ENCODE measurements at places on chromosomes 7 and 10.

- no peak for DNase-seq
These were observed 623 bp upstream of the CEP41 start for GRCh38 chr7:130441408-130441869.

DNA sequence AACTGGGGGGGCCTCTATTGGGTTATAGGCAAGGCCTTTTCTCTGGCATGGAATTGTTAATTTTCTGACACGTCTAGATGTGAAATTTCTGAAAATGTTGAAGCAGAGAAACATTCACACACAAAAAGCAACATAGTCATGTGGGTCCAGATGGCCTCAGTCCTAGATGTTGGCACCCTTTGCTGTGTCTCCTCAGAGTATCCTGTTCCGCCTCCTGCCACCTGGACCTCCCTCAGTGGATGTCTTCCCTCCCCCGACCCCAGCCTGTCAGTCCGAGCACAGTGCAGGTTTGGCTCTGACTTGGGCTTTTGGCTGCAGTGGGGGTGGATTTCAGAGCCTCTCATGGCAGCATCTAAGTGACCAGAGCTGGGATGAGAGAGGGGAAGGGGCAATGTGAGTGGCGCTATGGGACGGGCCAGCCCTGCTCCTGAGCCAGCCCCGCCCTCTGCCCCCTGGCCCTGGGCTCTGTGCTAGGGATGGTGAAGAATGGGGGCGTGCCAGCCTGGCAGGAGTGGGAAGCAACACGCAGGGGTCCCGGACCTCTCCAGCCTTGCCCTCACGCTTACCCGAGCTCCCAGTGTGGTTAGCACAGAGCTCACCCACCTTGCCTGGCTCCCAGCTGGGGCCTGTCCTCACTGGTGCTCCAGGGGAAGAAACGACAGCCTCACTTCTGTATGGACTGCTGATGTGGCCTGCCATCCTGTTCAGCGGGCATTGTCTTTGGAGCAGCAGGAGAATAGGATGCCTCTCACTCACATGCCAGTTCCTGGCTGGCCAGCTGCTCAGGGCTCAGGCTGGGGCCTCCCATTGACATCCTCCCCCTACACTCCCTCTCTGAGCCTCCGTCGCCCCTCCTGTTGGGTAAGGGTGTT lies 6.2 kb downstream of the ATP6V0E2 start:
- no peak for DNase-seq

- DNase-seq: peak; percentile 73
These were observed 197.9 kb downstream of the IMMP2L start for GRCh38 chr7:111364413-111364812.

- DNase-seq: no peak
These were observed 27.7 kb upstream of the PRKCQ start for GRCh38 chr10:6607778-6608177.

GRCh38 chr7:48085433-48085791 lies 3.7 kb upstream of the UPP1 start:
- DNase-seq: no peak

GRCh38 chr10:122632031-122632430 lies 67.6 kb downstream of the C10orf120 start:
- DNase-seq: no peak

DNA sequence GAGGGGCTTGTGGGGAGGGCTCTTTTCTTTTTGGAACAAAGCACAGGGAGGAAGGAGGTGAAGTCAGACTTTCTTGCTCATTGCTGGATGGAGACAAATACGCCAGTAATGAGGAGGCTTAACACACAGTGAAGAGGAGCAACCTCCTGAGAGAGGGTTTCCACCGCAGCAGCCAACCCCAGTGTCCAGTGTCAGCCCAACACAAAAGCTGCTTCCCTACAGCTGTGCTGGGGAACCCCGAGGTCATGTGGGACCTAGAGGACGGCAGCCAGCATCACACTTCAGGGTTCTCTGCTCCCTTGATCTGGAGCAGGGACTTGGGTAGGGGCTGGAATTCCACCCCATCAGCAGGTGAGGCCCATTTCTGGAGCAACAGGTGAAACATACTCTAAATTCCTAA lies 7.7 kb downstream of the BLNK start:
- DNase-seq: no peak

DNA sequence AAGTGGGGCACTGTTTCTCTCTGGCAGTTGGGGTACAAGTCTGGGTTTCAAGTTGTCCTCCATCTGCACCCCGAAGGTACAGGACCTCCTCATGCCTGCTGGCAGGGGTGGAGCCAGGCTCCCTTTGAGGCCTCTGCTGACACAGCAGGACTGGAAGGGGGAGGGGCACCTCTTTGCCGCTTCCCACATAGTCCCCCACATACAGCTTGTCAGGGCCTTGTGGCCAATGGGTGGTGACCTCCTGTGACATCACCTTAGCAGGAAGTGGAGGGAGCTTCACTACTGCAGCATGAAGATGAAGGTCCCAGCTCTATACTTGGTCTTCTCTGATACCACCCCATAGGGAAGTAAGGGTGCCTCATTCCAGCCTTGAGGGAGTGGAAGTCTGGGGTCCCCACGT lies 167.8 kb downstream of the RAMP3 start:
- DNase-seq: no peak

GRCh38 chr10:110698340-110698739 lies 54.2 kb downstream of the RBM20 start:
- no peak for DNase-seq

GRCh38 chr10:112424651-112425050 lies 22.1 kb downstream of the ZDHHC6 start:
- no peak for DNase-seq

DNA sequence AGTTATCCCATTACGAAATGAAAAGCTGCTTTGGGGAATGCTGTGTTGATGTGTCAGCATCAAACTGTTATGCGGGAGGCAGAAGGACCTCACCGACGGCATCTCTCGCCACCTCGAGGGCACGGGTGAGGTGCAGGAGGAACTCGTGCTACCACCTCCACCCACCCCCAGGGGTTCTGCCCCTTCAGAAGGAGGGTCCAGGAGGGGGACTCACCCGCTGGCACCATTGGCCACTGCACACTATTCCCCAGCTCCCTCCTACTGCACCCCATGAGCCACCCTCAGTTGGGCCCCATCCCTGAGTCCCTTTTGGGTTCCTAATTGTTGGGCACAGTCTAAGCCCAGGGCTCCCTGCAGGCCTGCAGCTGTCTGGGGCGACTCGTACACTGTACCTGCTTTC lies 236.6 kb downstream of the PTPRN2 start:
- no peak for DNase-seq

- DNase-seq: no peak
These were observed 197.2 kb downstream of the HECW1 start for GRCh38 chr7:43309706-43310022.

GRCh38 chr10:58830697-58831096 lies 318.0 kb downstream of the BICC1 start:
- no peak for DNase-seq

GRCh38 chr10:123151737-123152135 lies 2.5 kb upstream of the BUB3 start:
- DNase-seq: no peak

DNA sequence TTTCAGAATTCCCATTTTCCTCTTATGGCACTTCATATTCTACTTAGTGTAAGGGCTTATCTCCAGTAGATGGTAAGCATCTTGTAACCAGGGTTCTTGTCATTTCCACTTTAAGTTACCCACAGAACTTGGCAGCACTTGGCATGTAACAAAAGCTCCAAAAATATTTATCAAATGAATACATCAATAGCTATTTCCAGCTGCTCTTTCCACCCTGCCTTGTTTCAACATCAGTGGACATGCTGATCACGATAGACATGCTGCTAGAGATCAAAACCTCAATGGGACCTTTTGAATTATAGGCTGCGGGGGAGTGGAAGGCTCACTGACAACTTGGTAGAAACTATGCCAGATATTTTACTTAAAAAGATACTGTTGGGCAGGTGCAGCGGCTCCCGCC lies 32.9 kb downstream of the HOXA1 start:
- no peak for DNase-seq

GRCh38 chr10:14014423-14014822 lies 316.3 kb downstream of the FRMD4A start:
- DNase-seq: no peak

DNA sequence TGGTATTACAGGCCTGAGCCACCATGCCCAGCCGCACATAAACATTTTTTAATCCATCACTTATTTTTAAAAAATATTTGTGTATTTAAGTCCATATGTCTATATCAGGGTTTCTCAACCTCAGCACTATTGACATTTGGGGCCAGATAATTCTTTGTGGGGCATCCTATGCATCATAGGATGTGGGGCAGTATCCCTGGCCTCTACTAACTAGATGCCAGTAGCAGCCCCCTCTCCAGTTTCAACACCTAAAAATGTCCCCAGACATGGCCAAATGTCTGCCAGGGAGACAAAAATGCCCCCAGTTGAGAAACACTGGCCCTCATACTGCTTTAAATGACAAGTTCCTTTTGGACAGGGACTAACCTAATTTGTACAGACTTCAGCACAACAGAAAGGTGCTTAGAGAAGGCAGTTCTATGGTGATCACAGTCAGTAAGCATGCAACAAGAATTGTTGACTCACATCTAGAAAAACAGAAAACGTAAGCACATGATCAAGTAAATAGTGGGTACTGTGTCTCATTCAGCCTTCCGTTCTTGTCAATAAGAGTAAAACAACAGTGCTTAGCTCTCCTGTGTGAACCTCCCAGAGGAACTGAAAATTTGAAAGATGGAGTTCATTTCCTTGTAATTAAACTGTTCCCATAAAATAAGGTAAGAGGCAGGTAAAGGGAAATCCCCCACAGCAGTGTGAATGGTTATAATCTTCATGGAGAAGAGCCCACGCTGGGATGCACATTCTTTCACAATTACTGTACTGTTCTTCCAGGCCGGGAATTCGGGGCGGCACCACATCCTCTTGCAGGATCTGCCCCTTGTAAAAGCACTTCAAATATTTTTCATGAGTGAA lies 17.3 kb upstream of the ADRB1 start:
- DNase-seq: peak; percentile 73

DNA sequence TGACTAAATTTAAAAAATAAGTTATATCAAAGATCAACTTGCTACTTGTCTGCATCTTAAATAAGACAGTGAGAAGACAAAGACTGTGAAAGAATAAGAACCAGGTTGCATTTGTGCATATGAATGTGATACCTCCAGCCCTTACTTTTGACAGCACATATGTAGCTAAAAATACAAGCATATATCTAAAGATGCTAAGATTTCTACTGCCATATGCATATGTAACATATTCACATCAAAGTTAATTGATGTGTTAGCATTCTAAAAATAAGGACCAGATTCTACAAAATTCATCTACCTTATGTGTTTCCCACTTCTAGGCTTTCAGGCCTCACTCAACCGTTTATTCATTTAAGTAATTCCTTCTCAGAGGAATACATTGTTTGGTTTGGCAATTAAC lies 1120.3 kb upstream of the LRRTM3 start:
- no peak for DNase-seq

GRCh38 chr10:79429751-79430150 lies 15.7 kb downstream of the ZCCHC24 start:
- DNase-seq: no peak

DNA sequence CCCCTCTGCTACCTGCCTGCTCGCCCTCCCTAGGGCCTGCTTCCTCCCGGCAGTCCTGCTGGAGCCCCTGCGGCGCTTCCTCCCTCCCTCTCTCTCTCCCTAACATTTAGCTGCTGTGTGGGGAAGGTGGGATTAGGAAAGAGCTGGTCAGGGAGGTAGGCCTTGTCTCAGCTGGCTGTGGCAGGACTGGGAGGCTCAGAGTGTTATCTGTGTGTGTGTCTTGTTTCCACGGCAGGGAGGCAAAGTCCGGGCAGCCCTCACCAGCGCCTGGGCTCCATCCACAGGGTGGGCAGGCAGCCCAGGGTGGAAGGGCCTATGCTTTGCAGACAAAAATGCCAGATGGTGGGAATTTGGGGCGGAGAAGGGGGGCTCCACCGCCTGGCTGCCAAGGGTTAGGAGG lies 105.7 kb downstream of the RPS24 start:
- no peak for DNase-seq

DNA sequence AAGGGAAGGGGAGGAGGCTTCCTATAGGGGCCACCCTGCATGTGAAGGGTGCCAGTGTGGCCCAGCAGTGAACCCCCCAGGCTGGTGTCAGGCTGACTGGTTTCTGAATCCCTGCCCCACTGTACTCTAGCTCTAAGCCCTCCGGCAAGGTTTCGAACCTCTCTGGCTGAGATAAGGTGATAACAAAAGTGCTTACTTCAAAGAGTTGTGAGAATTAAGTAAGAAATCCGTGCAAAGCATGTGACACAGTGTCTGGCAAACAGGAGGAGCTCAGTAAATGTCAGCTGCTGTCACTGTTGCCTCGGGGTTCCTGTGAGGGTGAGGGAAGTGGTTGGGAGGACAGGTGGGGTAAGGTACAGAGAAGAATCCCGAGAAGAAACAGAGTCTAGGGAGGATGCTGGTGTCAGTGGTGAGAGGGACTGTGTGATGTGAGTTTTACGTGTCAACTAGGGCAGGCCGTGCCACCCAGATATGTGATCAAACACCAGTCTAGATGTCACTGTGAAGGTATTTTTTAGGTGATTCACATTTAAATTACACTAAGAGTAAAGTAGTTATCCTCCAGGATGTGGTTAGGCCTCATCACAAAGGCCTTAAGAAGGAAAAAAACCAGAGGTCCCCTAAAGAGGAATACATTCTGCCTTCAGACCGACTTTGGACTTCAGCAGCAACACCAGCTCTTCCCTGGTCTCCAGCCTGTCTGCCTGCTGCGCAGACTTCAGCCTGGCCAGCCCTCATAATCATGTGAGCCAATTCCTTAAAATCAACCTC lies 64.4 kb downstream of the BPGM start:
- DNase-seq: no peak

DNA sequence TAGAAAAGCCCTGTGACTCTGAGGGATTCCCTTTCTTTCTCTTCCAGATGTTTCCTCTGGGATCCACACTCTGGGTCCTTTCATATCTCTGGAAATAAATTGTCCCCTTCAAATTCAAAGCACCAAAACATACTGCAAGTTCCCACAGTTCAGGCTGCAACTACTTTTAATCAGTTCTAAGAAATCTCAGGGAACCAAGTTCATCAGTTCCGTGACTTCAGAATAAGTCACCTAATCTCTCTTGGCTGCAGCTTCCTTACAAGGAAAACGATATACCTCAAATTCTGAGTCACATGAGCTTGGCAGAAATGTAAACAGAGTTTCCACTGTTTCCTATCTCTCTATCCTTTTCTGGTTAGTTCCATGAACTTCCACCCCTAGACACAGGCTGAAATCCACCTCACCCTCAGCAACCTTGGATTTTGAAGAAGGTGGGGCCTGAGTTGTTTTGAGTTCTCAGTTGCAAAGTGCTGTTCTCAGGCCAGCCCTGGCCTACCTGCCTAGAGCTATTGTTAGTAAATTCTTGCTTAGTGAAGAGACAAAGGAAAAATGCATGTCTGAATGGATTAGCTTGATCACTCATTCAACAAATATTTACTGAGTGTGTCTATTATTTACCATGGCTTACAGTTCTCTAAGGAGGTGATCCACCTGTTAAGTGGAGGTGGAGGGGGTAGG lies 59.3 kb upstream of the IL6 start:
- peak; percentile 76 for DNase-seq

- no peak for DNase-seq
These were observed 38.6 kb downstream of the ATE1 start for GRCh38 chr10:121889212-121889611.

Data from epithelial cell of prostate (primary cell).